ENCODE measurements at places on chromosomes 6 and 20.

DNA sequence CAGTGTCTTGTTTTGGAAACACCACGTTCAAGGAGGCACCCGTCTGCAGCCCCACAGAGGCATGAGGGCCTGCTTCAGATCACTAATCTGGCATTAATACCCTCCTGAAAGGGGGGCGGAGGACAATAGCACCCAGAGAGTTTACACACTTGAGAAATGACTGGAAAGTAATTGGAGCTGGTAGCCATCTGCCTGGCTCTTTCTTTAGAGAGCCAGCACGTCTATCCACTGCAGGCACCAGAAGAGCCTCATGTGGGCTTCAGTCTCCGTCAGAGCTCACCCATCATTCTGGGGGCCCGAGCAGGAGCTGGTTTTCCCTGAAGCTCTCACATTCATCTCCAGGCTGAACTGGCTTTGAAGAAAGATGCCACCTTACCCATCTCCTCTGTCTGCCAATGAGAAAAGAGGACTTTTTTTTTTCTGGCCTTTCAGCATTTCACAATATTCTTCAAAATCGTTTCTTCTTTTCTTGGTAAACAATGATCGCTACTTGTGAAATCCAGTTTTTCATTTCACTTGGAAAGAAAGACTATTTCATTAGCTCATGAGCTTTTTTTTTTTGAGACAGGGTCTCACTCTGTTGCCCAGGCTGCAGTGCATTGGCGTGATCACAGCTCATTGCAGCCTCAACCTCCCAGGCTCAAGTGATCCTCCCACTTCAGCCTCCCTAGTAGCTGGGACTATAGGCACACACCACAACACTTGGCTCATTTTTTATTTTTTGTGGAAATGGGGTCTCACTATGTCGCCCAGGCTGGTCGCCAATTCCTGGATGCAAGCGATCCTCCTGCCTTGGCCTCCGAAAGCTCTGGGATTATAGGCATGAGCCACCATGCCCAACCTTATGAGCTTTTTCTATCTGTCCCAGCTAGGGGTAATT, 124.7 kb upstream of the ZNF217 start:
- no peak for DNase-seq

GRCh38 chr6:48490658-48491057, 379.7 kb upstream of the PTCHD4 start:
- DNase-seq = no peak

GRCh38 chr6:14857501-14857900, 388.4 kb upstream of the JARID2 start:
- DNase-seq = no peak

GRCh38 chr6:125197795-125198269, 44.3 kb downstream of the TPD52L1 start:
- peak; percentile 62 for DNase-seq

DNA sequence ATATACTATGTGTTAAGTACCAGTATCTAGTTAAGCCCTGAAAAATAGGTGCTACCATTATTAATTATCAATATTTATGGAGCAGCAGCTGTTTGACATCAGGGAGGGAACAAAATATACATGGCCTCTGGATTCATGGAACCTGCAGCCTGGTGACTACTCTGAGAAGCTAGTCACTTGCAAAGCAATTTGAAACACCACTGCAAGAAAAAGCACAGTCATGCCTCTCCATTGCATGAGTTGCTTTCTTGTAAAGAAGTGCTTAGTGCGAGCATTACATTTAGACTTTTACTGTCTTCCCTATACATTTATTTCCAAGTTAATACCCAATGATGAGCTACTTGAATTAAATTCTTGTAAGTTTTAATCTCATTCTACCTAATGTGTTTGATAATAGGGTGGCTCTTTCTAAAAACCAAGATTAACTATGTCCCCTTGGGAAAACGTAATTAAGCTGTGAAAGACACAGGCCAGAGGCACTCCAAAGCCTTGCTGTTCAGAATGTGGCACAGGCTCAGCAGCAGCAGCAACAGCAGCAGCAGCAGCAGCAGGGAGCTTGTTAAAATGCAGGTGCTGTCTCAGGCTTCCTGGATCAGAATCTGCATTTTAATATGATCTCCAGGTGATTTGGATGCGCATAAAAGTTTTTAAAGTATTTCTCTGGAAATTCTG, 83.6 kb downstream of the PFDN4 start:
- no peak for DNase-seq

DNA sequence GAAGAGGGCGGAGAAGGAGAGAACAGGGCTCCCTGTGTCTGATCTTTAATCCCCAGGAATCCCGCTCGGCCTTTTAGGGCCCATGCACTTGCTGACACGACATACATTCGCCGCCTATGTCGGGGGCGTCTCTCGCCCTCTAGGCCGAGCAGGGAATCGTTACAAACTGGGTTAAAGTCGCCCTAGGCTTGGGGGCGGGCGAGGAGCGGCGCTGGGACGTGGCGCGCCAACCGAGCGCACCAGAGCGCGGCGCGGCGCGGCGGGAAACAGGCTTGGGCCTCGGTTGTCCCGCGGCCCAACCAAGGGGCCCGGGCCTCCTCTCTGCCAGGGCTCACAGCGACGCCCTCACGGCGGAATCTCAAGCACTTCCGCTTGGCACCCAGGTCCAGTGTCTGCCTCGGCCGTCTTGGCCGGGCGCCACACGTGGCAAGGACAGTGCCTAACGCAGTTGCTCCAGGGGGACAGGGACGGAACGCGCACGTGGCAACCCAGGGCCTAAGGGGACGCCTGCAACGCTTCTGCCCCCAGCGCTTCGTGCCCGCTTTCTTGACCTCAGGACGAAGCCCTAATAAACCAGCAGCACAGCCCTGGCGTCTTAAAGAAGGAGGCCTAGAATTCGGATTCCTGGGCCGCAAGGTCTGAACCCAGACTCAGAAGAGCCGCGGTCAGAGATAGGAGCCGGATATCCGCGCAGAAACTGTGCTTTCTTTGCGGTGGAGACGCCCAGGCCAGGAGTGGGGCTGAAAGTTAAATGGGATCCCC, 71.5 kb downstream of the NCR2 start:
- DNase-seq = no peak

GRCh38 chr20:34426026-34426425, 63.0 kb downstream of the ITCH start:
- DNase-seq = no peak

GRCh38 chr6:115885636-115886366, 174.9 kb downstream of the FRK start:
- DNase-seq = no peak

DNA sequence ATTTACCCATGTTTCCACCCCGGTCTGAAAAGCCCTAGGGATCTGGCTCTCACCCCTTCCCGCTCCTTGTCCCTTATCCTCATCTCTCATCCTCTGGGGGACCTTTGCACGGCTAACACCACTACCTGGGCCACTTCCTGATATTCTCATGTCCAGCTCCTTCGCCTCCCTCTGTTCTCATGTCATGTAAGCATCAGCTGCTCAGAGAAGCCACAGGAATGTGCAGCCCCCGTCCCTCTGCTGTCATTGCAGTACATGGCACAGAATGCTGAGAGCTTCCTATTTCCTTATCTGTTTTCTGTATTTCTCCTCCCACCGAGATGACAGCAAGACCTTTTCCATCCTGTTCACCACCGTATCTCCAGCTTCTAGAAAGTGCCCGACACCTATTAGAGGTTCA, 102.4 kb downstream of the MTHFD1L start:
- no peak for DNase-seq

Measured in fibroblast of skin of scalp (primary cell).